ENCODE measurements at places on chromosomes 16 and 17.

DNA sequence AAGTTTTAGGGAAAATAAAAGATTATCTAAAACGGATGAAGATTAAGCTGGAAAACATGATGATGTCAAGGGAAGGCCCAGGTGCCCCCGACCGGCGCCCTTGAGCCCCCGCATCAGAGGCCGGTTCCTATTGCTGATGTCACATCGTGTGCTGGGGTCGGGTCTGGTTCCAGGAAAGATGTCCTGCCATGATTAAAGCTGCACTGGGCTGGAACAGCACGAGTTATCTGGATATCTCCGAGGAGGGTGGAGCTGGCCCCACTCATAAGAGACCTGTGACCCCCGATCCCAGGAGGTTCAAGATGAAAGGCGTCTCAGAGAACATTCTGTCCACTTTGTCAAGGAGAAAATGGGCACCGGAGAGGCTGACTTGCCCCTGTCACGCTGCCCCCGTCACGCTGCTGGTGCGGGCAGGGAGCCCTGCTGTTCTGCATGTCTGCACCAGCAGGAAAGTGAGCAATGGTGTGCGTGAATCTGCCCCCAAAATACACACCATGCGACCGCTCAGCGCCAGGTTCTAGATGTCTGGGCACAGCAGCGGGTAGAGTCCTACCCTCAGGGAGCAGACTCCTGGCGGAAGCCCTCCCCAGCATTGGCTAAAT is 53.0 kb downstream of the ENGASE start:
- DNase-seq = no peak

DNA sequence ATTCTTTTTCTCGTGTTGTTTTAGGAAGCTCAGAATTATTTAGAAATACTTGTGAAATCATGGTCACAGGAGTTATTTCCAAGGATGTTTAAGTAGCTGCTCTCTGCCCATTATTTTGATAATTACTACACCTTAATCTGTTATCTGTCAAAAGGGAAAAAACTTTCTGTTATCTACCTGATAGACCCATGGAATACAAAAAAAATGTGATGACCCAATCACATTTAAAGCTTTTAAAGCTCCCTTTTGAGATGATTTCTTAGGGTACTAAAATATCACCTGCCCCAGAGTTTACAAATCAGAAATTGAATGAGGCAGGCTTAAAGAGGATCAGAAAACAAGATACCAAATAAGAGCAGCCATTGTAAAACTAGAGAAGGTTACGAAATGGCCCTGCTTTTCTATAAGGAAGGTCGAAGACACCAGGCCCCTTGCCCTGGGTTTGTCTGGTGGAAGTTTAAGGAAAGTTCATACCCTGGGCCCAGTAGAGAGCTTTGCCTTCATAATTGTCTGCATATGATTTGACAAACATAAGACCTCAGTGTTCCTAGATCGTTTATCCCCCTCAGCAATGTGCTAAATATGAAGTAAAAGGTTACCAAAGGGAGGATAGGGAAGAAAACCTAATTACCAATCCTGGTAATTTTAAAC is 149.9 kb upstream of the TBX2 start:
- DNase-seq = no peak

DNA sequence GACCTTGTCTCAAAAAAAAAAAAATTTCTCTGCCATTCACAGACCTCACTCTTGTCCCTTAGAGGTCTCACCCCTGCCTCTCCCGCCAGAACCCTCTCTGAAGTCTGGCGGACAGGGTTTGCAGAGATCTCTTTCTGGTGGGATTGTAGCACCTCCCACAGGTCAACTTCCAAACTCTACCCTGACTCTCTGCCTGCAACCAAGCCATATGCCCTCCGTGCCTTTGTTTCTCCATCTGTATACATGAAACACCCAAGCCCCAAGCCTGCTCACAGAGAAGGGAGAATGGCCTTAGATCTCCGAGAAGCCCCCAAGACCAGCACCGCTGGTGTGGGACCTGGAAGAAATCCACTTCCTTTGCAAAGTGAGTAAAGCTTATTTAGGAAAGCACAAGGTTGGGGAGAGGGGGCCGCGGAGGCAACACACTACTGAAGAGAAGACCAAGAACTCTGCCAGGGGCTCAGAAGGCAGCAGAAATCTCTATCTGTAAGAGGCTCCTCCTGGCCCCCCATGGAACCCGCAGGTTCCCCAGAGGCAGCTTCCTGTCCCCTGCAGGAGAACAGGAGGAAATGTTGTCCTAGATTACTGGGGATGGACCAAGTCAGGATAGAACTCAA is 219.9 kb downstream of the C16orf78 start:
- DNase-seq = no peak

- DNase-seq = no peak
Measured at GRCh38 chr16:88514526-88515232, 55.5 kb upstream of the ZC3H18 start.

GRCh38 chr17:81298325-81298990 is 3.4 kb upstream of the SLC38A10 start:
- DNase-seq = no peak

- no peak for DNase-seq
Measured at GRCh38 chr16:60558936-60559335, 1477.3 kb downstream of the CDH8 start.

DNA sequence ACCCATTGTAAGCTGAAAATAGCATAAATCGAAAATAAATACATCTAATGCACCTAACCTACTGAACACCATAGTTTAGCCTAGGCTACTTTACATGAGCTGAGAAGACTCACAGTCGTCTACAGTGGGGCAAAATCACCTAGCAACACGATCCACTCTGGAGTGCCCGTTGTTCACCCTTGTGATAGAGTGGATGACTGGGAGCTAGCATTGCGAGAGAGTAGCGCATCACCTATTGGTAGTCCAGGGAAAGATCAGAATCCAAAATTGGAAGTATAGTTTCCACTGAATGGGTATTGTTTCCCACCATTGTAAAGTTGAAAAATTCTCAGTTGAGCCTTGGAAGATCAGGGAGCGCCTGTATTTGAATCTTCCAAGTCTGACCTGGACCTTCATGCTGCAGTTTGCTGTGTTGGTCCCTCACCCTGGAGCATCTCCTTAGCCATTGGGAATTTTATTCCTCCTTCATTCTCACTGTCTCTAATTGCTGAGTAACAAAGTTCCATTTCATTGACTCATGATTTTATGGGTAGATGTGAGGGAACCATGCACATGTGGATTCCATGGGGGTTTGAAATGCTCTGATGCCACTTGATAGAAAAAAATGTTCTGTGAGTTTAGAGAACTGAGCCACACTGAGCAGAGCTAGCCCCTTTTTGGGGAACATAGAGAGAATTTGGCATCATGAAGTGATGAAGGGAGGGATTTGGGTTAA is 19.6 kb downstream of the AKAP1 start:
- DNase-seq = no peak

- DNase-seq = no peak
Measured at GRCh38 chr17:15501282-15501681, 33.9 kb upstream of the CDRT4 start.
